Heart right ventricle (tissue), 16 donors: ENCODE measurements at places on chromosomes 16 and 17. TPM values are rescaled to one million over a fixed set of nuclear protein-coding genes. Genes with fewer than 3 reads are reported as not detected.

DNA sequence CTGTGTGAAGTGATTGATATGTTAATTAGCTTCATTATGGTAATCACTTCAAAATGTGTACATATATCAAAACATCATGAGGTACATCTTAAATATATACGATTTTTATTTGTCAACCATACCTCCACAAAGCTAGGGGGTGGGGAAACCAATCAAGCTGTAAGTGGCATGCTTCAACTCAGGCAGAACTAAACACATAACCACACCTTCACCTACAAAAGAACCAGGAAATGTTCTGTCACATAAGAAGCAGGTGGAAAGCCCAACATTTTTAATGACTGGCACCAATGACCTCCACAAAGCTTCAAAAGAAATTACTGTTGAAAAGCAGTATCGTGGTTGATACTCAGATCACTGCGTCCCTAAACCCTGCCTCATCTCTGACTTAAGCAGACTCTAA lies 867.7 kb upstream of the EEF2KMT start:
- no peak for DNase-seq

DNA sequence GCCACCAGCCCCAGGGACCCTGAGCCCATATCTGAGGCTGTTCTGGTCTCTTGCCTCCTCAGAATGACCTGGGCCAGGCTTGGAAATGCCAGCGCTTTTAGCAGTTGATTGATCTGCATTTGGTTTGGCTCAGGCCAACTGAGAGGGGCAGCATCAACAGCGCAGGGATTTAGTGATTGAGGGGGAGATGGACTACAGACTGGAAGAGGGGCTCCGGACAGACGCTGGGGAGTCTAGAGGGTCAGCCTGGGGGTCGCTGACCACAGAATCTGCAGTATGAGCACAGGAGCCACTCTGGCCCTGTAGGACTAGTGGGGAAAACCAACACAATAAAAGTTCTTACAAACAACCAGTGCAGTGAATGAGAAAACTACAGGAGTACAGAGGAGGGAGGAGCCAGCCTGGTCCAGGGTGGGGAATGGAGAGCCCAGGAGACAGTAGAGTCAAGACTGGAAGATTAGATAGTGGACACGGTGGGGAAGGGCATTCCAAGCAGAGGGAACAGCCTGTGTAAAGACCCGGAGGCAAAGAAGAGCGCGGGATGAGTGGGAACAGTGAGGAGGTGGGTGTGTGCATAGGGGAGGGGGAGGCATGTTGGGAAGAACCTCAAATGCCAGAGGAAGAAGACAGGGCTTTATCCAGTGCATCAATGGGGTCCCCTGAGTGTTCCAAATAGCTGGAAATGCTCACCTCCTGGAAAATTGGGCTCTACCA lies 128.9 kb downstream of the MRM1 start:
- DNase-seq, result no peak

GRCh38 chr17:75036643-75037268 lies 10.0 kb downstream of the ATP5PD start:
- DNase-seq, result peak; percentile 92

- DNase-seq, result no peak
Observed at GRCh38 chr16:50676684-50677225, 4.4 kb downstream of the SNX20 start.

DNA sequence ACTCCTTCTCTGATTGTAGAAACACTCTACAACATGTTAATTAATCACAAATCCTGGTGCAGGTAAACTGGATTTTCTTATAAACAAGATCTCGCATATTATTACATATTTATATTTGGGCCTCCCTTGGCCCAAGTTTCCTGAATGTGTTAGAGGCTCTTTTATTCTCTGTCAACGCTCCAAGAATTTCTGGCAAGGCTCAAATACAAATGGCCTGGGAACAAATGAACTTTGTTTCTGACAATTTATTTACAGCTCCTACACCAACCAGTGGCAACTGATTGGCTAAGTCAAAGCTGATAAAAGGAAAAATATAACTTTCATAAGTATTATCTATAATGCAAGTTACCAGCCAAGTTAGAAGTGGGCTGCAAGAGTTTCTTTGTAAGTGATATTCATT lies 64.9 kb upstream of the CORO6 start:
- DNase-seq, result peak; percentile 43

DNA sequence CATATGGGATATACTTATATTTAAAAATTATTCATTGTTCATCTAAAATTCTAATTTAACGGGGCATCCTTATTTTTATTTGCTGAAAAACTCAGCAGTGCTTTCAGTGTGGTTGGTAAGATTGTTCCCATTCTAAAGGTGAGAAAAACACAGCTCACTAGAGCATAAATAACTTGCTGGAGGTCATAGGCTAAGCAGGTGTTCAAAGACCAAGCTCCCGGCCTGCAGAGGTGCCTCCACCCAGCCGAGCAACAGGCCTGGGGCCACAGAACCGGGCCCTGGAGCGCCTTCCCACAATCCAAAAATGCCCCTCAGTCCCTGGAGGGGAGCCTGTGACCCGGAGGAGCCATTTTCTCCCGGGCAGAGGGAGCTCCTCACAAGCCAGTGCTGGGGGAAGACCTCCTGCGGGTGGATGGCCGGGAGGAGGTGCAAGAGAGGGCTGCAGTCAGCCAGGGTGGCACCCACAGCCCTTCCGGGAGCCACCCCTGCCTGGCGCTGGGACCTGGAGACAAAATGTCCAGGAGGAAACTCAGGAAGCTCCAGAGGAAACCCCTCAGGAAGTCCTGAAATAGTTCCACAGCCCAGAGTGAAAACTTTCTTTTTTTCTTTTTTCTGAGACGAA lies 14.7 kb downstream of the ABR start:
- peak; percentile 65 for DNase-seq

GRCh38 chr16:72137380-72138063 lies 34.4 kb downstream of the PMFBP1 start:
- no peak for DNase-seq

- DNase-seq, result no peak
Observed at GRCh38 chr17:78798695-78799559, 16.9 kb upstream of the CYTH1 start.

DNA sequence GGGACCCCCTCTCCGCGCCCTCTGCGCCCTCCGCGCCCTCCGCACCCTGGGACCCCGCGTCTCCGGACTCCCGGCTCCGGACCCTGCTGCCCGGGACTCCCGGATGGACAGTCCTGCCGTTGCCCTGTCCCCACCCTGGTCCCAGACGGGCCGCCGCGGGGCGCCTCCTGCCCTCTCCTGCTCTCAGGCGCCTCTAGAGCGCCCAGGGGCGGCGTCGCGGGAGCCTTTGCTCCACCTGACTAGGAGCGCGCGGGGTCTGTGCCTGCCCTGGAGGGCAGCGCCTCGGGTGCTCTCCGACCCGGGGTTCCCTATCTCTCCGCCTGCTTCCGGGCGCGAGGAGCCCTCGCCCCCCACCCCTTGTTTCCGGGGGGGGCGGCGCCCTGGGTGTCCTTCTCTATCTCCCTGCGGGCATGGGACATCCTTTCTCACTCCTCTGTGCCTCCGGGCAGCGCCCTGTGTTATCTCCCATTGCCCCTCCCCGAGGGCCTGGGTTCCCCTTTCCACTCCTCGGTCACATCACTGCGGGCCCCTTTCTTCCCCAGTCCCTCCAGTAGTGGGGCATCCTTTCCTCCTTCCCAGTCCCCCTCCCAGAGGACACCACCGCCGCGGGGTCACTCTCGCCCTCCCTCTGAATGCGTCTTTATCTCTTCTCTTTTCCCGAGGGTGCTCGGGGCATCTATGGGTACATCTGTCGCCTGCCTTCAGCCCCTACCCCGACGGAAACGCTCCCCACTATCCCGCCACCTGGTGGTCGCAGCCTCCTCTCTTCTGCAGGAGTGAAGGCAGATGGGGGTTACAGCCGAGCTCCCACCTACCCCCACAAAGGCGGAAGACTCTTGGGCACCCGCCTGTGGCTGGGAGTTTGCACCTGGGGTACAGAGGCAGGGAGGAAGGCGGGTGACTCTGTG lies 875 bp downstream of the PRKCB start:
- DNase-seq, result peak; percentile 27

DNA sequence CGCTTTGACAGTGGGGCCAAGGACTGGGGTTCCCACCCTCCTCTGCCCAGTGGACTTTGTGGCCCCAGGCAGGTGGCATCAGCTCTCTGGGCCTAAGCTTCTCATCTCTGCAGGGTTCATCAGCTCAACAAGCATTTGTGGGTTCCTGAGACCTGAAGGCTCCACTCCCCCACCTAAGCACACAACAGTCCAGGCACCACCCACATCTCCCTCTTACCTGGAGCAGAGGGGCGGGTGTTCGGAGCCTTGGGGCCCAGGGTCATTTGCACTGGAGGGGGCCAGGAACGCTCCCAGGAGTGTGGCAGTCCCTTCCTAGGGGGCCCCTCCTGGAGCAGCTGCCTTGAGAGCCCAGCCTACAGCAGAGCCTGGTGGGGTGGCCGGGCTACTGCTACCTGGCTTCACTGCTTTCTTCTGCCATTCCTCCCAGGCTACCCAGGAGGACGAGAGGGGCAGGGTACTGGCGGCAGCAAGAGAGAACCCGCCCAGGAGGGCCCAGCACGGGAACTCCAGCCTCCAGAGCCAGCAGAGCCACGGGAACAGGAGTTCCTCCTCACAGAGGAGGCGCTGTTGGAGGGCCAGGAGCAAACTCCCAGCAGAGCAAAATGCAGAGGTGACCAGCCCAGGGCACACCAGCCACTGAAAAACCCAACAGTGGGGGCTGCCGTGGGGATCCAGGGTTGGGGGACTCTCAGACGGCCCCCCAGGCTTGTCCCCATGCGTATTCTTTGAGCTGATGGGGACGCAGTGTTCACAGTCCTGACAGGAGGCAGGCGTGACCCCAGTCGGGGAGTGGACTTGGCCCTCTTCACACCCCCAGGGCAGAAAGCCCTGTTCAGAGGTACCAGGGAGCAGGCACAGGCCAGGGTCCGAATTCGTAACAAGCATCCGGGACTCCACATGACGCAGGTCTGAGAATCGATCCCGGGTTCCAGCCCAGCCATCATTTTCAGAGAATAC lies 35.1 kb upstream of the SLC38A10 start:
- no peak for DNase-seq

GRCh38 chr17:60075981-60076380 lies 2.7 kb downstream of the HEATR6 start:
- DNase-seq, result no peak

DNA sequence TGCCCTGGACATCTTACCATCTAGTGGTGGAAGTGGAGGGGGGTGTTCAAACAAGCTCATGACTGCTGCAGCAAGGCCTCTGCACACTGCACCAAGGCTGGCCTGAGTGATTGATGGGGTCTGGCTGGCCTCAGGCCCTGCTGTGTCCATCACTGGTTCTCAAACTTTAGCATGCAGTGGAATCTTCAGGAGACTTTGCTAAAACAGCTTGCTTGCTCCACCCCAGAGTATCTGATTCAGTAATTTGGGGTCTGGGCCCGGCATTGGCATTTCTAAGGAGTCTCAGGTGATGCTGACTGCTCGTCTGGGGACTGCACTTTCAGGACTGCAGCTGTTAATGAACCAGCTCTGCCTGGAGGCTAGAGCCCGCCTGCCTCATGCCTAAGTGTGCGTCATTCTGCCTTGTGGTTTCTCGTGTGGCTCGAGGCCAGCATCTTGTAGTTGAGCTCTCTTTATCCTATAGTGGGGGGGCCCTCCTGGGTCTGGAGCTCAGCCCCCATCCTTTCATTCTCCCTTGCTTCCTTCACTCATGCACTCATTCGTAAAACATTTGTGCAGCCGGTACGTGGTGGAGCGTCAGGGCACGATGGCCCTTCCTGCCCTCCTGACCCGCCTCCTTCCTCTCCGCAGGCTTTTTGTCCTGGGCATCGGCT lies 4.1 kb downstream of the MGAT5B start:
- DNase-seq, result no peak

- DNase-seq, result no peak
Observed at GRCh38 chr17:57404073-57404472, 147.8 kb downstream of the MSI2 start.

DNA sequence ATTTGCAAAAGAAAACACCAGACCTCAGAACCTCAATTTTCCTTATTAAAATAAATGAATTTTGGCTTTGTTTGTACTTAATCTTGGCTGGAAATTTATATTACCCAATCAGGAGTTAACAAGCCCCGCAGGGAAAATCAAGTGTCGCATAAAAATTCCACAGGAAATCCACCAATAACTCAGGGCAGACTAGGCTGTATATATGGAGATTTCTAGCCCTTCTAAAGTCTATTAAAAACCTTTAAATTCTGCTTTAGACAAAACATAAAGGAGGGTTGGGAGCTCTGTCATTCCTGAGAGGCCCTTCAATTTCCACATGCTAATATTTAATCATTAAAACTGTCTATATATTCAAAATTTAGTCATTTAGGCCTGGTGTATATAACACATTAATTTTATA lies 434.7 kb downstream of the CDH11 start:
- no peak for DNase-seq

- DNase-seq, result no peak
Observed at GRCh38 chr17:82884970-82885353, 45.1 kb upstream of the ZNF750 start.

DNA sequence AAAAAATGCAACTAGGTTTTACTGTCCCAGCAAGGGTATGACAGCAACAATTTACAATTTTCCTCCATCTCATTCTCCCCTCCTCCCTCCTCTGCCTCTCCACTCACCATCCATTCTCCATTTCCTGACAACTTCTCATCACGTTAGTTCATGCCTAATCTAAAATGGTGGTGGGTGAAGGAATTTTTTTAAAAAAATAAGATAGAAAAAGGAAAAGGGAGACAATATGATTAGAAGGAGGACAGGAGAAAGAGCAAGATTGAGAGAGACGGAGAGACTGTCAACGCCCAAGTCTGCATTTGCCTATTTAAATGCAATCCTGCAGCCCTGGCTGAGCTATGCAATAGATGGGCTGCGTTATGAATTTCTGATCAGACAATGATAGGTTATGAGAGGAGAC lies 380.7 kb upstream of the PSMD7 start:
- DNase-seq, result no peak

- DNase-seq, result no peak
Observed at GRCh38 chr16:74279805-74280204, 16.8 kb upstream of the PSMD7 start.

GRCh38 chr17:72921347-72922054 lies 171.0 kb downstream of the SLC39A11 start:
- no peak for DNase-seq

GRCh38 chr16:27461483-27462171 lies 59.7 kb downstream of the IL21R start:
- no peak for DNase-seq

GRCh38 chr16:29877266-29877961 lies 14.4 kb upstream of the CDIPT start:
- no peak for DNase-seq

Gene CCL8
- not detected for polyA plus RNA-seq

Gene PMFBP1
- polyA plus RNA-seq, result 0.51 TPM

Gene TP53I13
- 106 TPM for polyA plus RNA-seq

Gene MT1A
- 11.1 TPM for polyA plus RNA-seq

Gene RNF40
- 40.2 TPM for polyA plus RNA-seq

Gene AOC2
- 0.54 TPM for polyA plus RNA-seq

Gene LGALS9B
- polyA plus RNA-seq, result not detected
